ENCODE measurements at places on chromosomes 6 and 20. TPM values are rescaled to one million over a fixed set of nuclear protein-coding genes. Genes with fewer than 3 reads are reported as not detected.

Gene MAPK13
- polyA plus RNA-seq, result 3.2 TPM

Gene ANGPT4
- 0.13 TPM for polyA plus RNA-seq

Gene TPMT
- polyA plus RNA-seq, result 26.2 TPM

Gene PLCB4
- polyA plus RNA-seq, result 0.22 TPM

Gene SALL4
- 0.16 TPM for polyA plus RNA-seq

Gene STMND1
- 0.05 TPM for polyA plus RNA-seq

Gene FAM184A
- 2.5 TPM for polyA plus RNA-seq

Gene TCF21
- 1.0 TPM for polyA plus RNA-seq

Gene PTGIS
- 5.2 TPM for polyA plus RNA-seq

Gene MPIG6B
- 0.33 TPM for polyA plus RNA-seq

Gene SEMG1
- polyA plus RNA-seq, result not detected

Gene GTSF1L
- not detected for polyA plus RNA-seq

- no peak for DNase-seq
Measured at GRCh38 chr20:61454053-61454452, 202.0 kb downstream of the CDH4 start.

GRCh38 chr6:7528565-7528964, 12.9 kb upstream of the DSP start:
- DNase-seq, result no peak

DNA sequence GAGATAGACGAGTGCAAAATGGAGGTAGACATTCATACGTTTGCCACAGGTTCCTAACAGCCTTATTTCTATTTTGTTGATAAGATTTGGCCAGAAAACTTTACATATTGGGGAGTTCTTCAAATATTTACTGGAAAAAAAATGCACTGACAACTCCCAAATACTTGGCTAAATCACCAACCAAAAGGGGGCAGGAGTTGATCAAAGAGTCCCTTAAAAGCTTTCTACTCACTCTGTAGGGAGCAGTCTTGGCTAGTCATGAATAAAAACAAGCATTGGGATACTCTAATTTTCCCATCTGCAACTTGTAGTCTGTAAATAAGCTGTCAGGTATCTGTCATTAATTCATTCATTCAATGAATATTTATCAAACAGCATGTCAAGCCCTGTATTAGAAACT, 18.4 kb downstream of the TENT5A start:
- DNase-seq, result no peak

GRCh38 chr6:16731478-16732051, 29.7 kb downstream of the ATXN1 start:
- no peak for DNase-seq

GRCh38 chr6:145485288-145485687, 250.0 kb downstream of the EPM2A start:
- DNase-seq, result no peak

DNA sequence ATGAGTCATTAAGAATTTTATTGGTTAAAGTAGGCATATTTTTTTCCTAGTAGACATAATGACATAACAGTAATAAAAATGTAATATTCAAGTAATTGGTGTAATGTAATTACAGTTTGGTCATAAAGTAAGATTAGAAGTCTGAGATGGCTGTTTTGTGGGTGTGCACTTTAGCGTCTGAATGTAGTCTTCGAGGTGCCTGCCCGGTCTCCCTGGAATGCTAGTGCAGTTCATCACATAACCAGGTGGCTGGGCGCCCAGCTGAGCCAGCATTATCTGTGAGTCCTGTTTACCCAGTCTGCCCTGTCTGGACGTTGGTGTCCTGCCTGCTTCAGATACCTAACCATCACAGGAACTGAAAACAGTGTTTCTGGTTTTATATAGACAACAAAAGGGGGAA, 419.1 kb downstream of the CDC5L start:
- no peak for DNase-seq

DNA sequence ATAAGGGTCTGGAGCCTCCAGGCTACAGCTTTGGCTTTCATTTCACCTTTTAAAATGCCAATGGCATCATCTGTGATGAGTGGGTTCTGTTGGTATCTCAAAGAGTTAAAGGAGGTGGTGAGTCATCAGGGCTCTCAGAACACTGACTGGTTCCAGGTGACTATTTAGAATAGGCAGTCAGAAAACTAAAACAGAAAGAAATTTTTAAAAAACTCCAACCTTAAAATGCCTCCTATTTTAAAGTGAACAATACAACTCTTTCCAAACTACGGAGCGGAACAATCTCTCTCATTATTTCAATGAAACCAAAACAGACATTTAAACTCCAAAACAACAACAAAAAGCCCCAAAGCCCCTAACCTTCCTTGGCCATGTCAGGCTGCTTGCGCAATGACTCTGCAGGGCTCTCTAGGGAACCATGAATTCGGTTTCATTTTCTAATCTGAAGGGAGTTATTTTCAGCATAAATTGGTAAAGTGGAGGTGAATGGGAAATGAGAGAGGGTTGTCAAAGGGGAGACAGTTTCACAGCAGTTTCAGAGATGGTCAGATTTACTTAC, 194.9 kb downstream of the KIF6 start:
- DNase-seq, result no peak

GRCh38 chr20:52731093-52731492, 241.1 kb upstream of the TSHZ2 start:
- DNase-seq, result no peak

- no peak for DNase-seq
Measured at GRCh38 chr6:73733791-73734190, 37.8 kb downstream of the CD109 start.

GRCh38 chr6:48426636-48427035, 315.6 kb upstream of the PTCHD4 start:
- DNase-seq, result no peak

DNA sequence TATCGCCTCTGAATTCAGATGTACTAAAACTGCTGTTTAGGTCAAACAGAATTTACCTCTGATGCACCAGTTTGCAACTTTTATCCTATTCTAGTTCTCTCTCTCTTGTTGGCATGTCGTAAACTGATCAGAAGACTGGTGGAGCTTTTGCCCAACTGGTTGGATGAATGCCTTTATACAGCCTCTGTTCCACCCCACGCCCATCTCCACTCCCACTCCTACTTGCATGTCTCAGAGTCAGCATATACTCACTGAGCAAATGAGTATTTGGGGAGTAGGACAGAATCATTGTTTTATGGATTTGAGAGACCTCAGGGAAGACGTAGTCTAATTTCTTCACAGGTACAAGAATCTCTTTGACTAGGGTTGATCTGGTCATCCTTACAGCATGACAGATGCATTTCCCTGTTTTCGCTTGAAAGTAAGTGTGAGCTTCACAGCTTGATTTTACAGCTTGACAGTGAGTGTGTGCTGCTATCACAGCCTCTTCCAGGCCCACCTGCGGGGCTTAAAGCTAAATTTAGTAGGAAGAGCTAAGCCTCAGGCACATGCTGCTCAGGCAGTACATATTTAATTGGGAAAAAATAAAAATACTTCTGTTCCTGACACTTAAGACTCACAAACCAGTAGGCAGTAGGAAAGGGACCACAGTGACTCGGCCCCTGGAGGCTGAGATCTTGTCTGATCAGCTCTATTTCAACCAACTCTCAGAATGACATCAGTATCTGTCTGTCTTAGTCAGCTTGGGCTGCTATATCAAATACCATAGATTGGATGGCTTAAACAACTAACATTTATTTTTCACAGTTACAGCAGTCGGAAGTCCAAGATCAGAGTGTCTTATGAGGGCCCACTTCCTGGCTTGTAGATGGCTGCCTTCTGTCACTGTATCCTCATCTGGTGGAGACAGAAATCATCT, 30.4 kb downstream of the TRMT6 start:
- no peak for DNase-seq

DNA sequence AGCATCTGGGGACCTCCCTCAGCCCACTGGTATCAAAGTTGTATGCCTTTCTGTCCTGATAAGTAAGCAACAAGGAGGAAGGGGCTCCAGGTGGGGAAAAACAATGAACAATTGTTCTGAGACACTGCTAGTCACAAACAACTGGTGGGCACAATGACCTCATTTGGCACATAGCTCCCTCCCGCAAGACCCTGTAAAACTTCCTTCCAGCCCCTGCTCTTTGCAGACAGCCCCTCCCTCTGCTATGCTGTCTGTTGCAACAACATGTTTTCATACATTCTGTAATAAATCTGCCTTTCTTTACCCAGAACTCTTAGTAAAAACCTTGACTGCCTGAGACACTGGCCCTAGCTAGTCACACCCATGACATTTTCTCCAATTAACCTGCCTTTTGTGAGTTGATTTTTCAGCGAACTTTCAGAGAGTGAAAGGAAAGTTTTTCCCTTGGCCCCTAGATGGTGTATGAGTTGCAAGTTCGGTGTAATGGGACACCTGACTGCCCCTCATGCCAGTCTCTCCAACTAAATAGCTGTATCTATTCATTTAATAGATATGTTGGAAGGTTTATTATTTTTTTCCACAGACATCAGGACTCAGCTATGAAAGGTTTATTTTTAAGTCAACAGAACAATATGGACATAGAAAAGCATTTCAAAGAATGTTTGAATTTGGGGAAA, 142.3 kb upstream of the SLC22A16 start:
- no peak for DNase-seq

DNA sequence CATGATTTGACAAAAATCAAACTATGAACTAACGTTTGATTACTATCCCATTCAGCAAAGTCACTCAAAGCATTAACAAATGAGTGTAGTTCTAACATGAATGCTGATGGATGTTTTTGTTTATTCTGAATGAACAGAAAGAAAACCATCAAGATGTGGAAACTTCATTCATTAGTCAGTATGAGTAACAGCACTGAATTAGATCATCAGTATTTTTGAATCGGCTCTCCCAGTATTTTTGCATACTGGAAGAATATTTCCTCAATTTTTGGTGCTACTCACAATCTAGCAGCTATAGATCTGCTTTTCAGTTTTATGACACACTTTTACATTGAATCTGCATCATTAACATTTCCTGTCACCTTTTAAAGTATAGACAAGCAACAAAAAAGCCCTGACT, 63.8 kb upstream of the CD83 start:
- no peak for DNase-seq

- DNase-seq, result no peak
Measured at GRCh38 chr6:146286961-146287360, 256.7 kb upstream of the RAB32 start.

DNA sequence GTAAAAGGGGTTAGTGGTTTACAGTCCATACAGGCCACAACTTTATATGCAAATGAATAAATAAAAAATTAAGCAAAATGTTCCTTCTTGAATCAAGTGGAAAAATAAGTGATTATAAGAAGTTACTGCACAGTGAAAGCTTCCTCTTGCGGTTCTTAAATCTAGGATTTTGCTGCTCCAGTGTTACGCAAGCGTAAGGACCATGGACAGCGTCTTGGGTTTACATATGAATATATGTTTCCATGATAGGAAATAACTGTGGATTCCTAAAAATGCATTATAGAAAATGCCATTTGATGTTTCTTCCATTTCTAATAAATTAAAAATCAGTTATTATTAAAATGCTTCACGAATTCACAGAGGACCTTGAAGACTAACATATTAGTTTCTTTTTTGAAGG, 176.6 kb upstream of the POU3F2 start:
- peak; percentile 38 for DNase-seq

DNA sequence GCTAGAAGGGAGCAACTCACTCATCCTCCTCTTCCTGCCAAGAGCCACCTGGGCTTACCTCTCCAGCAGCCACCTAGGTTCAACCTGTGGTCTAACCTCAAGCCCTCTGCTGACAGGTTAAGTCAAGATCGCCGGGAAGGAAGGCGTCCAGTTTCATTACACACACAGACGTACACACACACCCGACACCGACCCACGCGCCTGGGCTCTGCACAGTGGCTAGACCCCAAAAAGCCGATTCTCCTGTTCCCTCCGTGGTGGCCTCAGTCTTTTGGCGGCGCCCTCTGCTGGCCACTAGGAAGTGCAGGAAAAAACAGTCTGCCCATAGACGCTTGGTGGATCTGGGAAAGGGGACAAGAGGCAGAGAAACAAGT, 52.8 kb downstream of the MRPL14 start:
- peak; percentile 68 for DNase-seq

GRCh38 chr6:56549014-56549413, 93.7 kb downstream of the DST start:
- no peak for DNase-seq

DNA sequence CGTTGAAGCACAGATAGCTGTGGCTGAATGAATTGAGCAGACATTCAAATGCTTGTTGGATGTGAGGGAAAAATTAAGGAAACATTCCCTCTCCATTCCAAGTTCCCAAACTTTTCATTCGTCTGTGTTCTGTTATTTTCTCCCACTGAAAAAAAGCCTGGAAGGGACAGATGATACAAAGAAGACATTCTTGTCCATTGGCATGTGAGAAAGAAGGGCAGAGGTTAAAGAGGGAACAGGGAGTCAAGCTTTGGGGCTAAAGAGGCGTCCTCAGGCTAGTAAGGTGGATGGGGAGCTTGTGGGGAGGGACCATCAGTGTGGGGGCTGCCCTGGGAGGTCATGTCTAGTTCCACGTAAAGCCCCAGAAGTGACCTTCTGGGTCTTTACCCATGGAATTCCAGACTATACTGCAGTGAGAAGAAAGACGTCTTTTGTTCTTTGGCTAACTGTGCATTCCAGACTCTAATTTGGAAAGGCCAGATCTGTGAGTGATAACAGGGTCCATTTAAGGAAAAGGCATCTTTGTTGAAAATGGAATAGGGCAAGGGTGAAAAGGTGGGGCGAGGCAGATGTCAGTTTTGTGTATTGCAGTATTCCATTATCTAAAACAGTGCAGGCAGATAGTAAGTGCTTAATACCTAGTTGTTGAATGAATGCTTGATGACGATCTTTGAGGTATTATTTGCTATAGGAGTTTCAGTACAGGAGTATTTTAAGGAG, 117.5 kb downstream of the SOX4 start:
- no peak for DNase-seq

DNA sequence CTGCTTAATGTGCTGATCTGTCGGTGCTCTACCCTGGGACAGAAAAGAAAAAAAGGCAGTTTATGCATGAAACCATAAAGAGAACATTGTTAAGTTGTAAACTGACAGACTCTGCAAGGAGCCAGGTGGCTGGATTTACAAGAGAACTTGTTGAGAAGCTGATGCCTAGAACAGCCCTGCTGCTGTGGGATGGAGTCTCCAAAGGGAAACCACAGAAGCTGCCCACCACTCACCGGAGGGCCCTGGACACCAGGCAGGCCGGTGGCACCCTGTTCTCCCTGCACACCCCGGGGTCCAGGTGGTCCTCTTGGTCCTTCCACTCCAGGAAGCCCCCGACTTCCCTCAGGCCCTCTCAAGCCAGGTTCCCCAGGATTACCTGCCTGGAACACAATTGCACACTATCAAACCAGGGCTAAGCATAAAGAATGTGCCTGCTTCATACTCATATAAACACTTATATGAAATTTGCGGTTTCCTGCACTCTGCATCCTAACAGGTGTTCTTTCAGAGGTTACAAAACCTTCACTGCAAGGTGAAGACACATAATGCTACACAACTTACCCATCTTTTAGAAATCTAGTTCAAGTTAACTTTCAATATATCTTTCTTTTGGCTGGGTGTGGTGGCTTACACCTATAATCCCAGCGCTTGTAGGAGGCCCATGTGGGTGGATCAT, 68.2 kb downstream of the COL9A1 start:
- DNase-seq, result no peak

DNA sequence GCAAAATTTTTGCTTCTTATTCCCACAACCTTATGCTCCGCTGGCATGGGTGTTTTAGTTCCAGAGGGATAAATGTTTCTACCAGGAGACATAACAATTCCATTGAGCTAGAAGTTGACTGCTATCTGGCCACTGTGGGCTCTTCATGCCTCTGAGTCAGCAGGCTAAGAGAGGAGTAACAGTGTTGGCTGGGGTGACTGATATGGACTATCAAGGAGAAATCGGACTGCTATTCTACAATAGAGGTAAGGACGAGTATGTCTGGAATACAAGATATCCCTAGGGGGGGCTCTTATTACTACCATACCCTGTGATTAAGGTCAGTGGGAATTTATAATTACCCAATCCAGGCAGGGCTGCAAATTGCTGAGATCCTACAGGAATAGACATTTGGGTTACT, 26.9 kb downstream of the FBXO30 start:
- DNase-seq, result no peak
